CD4-positive, alpha-beta T cell treated with Interleukin-17A for 1 hour (primary cell): ENCODE measurements at places on chromosomes 5 and 9.

DNA sequence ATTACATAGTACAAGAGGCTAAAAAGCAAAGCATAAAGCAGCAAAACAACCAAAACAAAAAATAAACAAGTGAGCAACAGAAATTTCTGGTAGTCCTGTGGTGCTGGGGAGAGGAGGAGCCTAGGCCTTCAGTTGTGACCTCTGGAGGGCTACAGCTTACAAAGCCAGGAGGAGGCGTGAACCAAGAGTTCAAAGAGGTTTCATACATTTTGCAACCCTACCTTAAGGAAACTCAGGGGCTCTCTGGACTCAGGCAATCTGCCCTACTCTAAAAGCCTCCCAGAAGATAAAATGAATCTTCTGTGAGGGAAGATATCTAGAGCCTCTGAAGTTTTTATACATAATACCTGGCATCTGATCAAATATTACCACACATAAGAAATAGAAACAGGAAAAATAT, 187.4 kb downstream of the AGTPBP1 start:
- DNase-seq = no peak

GRCh38 chr9:116144038-116144437, 9.6 kb upstream of the PAPPA start:
- DNase-seq = no peak

GRCh38 chr5:97042996-97043395, 99.4 kb downstream of the LIX1 start:
- DNase-seq = no peak

- no peak for DNase-seq
These were observed 2344.7 kb upstream of the ACO1 start for GRCh38 chr9:30039712-30040111.

- no peak for DNase-seq
These were observed 211.5 kb downstream of the PCSK5 start for GRCh38 chr9:76101947-76102346.

DNA sequence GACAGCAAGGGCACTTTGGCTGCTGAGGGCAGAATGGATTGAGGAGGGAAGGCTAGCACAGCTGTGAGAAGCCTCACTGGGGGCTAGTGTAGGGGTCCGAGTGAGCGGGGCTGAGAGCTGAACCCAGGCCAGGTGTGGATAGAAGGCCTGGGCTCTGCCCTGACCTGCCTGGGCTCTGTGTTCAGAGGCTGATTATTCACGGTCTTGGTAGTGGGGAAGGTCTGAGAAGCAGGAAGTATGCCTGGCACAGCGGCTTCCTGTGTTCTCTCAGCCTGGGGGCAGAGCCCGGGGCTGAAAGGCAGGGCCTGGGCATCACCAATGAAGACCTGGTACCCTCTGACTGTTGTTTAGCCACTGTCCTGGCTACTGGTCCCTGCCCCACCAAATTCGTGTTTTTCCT, 136.4 kb upstream of the TBC1D2 start:
- DNase-seq = no peak

DNA sequence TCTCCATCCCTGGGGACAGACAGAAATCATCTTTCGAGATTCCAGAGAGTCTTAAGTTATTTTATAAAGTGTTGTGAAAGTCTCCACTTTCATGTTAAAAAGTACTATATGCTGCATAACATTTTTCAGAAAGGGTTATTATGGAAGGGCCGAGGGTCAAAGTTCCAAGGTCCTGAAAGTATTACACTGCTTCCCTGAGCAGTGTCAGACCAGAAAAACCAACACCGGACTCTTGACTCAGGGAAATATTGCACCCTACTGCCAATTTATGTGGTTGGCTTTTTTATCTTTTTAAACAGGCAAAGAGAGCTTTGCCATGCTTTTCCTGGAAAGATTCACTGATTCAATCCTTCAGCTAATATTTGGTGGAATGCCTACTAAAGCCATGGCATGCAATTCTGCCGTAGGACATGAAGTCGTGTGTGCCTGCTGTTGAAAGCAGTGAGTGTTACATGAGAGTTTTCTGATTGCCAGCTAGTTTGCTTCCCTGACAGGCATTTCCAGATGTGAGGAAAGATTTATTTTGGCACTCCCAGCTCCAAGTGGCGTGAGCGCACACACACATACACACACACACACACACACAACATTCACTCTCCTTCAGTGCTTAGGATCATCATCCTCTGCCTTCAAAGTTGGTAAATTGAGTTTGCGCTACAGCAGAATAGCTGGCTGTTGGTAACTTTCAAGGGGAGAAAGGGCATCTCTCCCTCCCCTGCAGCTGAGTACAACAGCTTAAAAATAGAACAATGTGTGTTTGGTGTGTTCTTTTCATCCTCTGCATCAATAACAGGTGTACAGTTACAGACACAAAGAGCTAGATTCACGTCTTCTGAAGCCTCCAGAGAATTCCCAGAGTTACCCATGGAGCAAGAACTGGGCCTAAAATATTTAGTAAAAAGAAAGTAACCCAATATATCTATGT, 45.6 kb downstream of the SLC1A3 start:
- no peak for DNase-seq

- no peak for DNase-seq
These were observed 19.5 kb downstream of the XRCC4 start for GRCh38 chr5:83096660-83097339.

- DNase-seq = no peak
These were observed 200.3 kb downstream of the TLE1 start for GRCh38 chr9:81489046-81489445.

- DNase-seq = no peak
These were observed 147.0 kb downstream of the GLIS3 start for GRCh38 chr9:4152876-4153275.

DNA sequence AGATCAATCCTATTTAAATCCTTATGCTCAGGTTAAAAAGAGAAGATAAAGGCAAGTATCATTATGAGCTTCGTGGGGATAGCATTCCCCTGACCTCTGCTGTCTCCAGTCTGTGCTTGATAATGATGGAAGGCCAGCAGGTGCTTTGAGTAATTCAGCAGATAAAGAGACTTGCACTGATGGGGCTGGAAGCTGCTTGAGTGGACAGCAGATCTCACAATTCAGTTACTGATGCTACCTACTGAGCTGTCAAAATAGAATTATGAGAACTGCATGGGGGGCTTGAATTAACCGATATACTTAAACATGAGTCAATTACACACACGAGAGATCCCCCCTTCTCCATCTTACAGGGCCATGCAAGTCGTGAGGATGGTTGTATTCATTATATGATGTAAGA, 107.7 kb upstream of the GPR151 start:
- no peak for DNase-seq

- DNase-seq = no peak
These were observed 42.5 kb downstream of the RALGPS1 start for GRCh38 chr9:126956917-126957686.

- no peak for DNase-seq
These were observed 74.7 kb upstream of the DAPK1 start for GRCh38 chr9:87422999-87423398.
